ENCODE measurements at places on chromosomes 6 and 20.

GRCh38 chr6:26032340-26033084 lies 54.7 kb upstream of the HFE start:
- peak; percentile 47 for DNase-seq

GRCh38 chr20:16388731-16389130 lies 184.5 kb downstream of the KIF16B start:
- no peak for DNase-seq

DNA sequence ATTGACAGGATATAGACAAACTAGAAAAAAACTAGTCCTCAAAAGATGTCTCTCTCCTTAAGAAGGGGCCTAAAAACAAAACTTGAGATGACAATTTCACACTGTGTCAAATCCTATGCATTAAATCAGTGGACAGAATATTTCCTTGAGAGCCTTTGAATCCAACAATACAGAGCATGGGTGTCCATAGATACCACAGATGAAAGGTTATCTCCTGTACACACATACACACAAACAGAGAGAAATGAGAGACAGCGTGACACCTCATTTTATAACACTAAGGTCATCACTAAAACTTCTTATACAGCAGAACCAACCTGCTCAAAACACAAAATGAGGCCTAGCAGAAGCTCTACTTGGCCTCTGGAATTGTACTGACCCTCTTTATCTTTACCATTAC lies 55.5 kb downstream of the MAP7 start:
- DNase-seq: no peak

GRCh38 chr6:75656479-75656878 lies 54.8 kb downstream of the SENP6 start:
- no peak for DNase-seq

DNA sequence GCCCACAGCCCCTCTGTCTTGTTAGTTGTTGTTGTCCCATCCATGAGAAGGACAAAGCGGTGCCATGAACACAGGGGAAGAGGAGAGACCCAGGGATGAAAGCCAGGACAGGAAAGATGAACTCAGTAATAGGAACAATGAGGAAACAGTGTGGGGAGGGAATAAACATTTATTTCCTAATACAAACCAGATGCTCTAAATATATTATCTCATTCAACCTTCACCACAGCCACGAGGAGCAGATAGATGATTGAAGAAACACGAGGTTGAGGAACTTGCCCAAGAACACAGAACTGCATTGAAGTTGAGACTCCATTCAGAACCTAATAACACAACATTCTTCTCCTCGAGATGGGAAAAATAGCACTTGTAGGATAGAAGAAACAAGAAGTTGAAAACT lies 53.0 kb upstream of the AIG1 start:
- no peak for DNase-seq

DNA sequence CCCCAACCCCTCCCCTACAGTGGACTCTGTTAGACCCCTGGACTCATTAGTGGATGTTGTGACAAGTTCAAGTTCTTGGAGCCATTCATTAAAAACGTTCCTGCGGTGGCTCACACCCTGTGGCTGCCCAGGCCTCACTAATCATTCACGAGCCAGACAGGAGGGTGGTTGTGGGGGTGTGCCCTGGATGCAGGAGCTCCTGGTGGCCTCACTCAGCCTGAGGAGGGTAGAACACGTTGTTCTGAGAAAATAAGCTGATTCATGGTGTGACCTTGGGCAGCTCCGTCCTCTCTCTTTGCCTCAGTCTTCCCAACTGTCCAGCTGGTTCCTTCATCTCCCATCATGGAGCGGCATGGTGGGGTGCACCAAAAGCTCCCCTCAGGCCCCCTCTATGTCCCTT lies 16.7 kb downstream of the SLC13A3 start:
- DNase-seq: no peak

GRCh38 chr20:49548371-49548947 lies 19.5 kb downstream of the PTGIS start:
- DNase-seq: no peak

- DNase-seq: no peak
These were observed 70.2 kb downstream of the PERP start for GRCh38 chr6:138037009-138037504.

DNA sequence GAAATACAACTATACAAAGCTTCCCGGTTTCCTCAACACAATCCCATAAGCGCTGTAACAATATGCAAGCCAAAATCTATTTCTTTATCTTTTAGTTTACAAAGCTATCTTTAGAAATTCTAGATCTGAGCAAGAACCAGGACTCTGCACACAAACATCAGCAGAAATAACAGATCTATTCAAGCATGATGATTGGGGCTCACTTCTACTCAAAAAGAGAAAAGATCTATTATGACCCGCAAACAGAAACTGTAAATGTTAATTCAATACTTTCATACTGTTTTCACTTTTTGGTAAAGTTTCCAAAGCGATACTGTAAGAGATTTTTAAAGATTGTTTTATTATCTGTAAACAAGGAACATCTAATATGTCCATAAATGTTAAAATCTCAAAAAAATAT lies 86.6 kb downstream of the SESN1 start:
- no peak for DNase-seq

Data from stimulated activated naive CD8-positive, alpha-beta T cell treated with anti-CD3 and anti-CD28 coated beads, Interleukin-15, Interleukin-2, amounts not matched to agents 100 U/mL and 50 U/mL, for 24 hours (primary cell).